ENCODE measurements at places on chromosomes 5 and 9.

- DNase-seq: peak; percentile 95
Observed at GRCh38 chr5:168404365-168404764, 81.9 kb upstream of the RARS1 start.

GRCh38 chr9:37392272-37392671 lies 30.2 kb upstream of the GRHPR start:
- no peak for DNase-seq

- DNase-seq: no peak
Observed at GRCh38 chr5:30197662-30198061, 995.8 kb upstream of the CDH6 start.

- DNase-seq: no peak
Observed at GRCh38 chr5:29218138-29218537, 1975.3 kb upstream of the CDH6 start.

- no peak for DNase-seq
Observed at GRCh38 chr9:34200092-34200491, 21.2 kb downstream of the UBAP1 start.

GRCh38 chr5:143491646-143492045 lies 88.2 kb upstream of the NR3C1 start:
- no peak for DNase-seq

GRCh38 chr5:123610209-123610608 lies 98.2 kb downstream of the CSNK1G3 start:
- no peak for DNase-seq

DNA sequence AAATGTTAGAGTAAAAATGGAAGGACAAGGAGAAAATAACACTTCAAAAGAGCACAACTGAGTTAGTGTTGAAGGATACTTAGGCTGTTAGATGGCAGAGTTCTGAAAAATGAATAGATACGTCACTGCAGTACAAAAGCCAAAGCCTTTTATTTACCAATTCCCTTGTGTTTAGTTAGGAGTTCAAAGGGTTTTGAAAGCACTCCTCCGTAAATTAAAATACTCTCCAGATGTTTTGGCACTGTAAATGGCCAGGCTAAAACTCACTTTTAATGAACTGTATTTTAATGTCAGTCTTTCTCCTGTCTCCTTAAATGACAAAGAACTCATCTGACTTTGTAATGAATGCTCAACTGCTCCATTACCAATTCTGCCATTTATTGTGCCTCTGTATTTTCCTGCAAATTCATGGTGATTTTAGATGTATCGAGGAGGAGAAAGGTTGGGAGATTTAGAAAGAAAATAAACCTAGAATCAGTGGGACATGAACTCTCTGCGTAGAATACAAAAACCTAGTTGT lies 1727.2 kb downstream of the MAT2B start:
- DNase-seq: no peak

DNA sequence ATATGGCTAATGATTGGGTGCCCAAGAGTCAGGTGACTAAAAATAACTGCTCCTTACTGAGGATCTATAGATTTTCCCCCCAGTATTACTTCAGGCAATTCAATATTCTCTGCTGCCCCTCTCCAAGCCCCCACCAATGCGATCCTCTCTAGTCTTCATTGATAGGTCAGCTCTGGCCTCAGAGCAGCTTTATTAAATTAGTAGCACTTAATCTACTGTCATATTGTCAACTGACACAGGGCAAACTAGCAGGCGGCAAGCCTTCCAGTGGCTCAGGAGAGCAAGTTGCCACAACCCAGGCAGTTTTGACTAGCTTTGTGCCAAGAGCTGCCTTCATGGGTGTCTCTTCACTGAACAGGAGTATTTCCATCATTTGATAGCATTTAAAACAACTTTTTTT lies 462.9 kb downstream of the BNC2 start:
- no peak for DNase-seq

GRCh38 chr5:67795781-67796477 lies 419.6 kb upstream of the PIK3R1 start:
- no peak for DNase-seq

GRCh38 chr9:107707428-107707837 lies 217.9 kb upstream of the KLF4 start:
- peak; percentile 95 for DNase-seq

GRCh38 chr5:15864536-15865215 lies 314.9 kb downstream of the MARCHF11 start:
- no peak for DNase-seq

DNA sequence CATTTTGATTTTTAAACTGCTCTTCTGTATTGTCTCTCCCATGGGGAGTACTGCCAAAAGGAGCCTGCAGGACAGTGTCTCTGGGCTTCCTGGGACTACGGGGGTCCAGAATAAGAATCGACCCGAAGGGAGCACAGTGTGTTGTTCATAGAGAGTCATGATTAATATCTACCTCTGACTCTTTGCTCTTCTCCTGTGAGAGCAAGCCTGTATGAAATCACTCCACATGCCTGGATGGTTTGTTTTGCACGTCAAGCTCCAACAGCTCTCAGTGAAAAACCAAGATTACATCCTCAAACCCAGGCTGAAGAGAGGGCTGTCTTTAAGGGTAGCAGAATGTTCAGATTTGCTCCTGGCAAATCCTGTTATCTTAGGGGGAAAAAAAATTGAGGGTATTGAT lies 1860.0 kb upstream of the WWC1 start:
- DNase-seq: no peak

- peak; percentile 64 for DNase-seq
Observed at GRCh38 chr5:95711501-95712346, 19.4 kb upstream of the RHOBTB3 start.

DNA sequence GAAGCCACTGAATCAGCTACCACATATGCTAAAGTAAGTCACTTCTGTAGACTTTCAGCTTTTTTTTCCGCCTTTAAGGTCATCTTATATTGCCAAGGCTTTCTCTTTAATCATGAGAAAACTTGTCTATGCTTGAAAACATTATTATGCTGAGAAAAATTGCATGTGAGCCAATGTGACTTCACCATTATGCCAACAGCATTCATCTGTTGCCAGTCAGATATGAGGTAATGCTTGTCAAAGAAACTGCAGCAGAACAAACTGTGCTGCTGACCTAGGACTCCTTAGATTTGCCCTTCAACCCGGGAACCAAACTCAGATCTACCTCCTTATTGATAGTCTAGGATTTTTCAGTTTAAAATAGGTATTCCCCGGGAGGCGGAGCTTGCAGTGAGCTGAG lies 34.3 kb downstream of the SLC44A1 start:
- no peak for DNase-seq

GRCh38 chr9:78031893-78032729 lies 500 bp upstream of the GNAQ start:
- DNase-seq: peak; percentile 87

DNA sequence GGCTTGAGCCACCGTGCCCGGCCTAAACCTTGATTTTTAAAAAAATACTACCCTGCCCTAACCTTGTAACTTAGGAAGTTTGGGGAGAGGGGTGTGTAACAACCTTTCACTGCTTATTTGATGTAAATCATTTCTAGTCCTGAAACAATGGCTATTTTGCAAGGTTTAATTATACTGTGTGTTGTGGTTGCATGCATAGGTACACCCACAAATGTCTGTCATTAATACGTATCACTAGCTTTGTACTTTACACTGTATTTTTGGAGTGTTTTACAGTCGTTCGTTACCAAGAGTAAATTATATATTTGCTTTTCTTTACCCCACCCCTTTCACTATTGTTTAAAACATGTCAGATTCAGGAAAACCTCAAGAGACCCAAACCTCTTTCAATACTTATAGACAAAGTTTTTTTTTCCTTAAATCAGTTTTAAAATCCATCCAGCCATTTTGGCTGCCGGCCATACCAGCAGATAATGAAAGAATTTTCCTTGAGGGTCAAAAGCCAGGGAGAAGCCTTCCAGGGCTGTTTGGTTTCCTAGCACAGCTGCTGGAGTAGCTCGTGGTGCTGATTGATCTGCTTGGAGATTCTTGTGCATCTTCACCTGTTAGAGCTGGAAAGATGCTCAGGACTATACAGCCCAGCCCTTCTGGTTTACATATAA lies 50.7 kb downstream of the DOCK8 start:
- DNase-seq: no peak

DNA sequence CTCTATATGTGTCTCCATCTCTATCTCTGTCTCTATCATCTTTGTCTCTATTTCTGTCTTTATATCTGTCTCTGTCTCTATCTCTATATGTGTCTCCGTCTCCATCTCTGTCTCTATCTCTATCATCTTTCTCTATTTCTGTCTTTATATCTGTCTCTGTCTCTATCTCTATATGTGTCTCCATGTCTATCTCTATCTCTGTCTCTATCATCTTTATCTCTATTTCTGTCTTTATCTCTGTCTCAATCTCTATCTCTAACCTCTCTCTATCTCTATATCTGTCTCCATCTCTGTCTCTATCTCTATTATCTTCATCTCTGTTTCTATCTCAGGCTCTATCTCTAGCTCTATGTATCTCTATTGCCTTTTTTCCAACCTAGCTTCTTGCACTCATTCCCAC lies 37.0 kb downstream of the IRX4 start:
- DNase-seq: no peak

- DNase-seq: peak; percentile 76
Observed at GRCh38 chr5:61329550-61330128, 2.4 kb upstream of the ZSWIM6 start.

DNA sequence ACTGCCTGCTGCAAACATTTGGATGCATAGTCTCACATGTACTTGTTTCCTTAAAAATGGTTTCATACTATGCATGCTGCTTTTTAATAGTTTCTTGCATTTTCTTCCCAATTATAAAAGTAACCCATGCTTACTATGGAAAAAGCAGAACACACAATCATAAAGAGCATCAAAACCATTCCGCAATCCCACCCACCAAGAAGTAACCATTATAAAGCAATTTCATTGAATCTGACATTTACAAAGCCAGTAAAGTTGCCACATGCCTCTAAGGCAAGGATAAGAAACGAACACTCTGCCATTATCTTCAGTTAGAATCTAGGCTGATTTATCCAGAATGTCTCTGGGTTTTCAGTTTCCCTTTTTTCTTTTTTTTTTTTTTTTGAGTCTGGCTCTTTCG lies 92.7 kb upstream of the OSMR start:
- no peak for DNase-seq

- DNase-seq: peak; percentile 63
Observed at GRCh38 chr9:107890921-107891465, 401.4 kb upstream of the KLF4 start.

DNA sequence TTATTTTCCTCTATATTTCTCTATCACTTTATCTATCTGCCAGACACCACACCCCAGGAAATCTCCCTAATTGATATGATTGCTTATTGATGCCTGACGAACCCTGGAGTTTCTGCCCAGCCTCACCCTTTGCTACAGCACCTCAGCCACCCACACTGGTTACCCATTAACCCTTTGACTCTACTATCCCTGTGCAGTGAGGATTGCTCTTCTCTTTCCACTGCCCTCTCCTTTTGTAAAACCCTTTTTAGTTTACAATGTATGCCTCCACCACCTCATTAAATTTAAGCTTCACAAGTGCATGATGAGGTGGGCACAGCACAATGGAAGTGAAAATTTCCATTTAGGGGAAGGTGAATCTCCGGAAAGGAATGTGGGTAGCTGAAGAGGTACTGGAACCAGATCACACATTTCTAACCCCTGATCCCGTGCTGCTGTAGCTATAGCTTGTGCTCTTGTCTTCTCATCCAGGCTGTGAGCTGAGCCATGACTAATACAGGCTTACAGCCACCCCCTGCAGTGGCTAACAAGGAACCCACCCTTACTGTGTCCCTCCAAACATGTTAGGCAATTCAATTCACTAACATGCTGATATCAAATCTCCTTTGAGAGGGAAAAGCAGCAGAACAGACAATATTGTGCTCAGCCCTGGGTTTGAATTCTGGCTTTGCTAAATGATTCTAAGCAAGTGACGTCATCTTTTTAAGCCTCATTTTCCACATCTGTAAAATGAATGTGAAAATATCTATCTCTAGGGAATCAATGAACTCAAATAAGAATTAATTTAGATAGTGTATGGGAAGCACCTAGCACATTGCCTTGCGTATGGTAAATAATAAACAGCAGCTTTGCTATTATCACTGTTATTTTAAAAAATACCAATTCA lies 186.9 kb upstream of the TRIM32 start:
- peak; percentile 74 for DNase-seq

GRCh38 chr5:14266686-14267085 lies 123.5 kb downstream of the TRIO start:
- no peak for DNase-seq

DNA sequence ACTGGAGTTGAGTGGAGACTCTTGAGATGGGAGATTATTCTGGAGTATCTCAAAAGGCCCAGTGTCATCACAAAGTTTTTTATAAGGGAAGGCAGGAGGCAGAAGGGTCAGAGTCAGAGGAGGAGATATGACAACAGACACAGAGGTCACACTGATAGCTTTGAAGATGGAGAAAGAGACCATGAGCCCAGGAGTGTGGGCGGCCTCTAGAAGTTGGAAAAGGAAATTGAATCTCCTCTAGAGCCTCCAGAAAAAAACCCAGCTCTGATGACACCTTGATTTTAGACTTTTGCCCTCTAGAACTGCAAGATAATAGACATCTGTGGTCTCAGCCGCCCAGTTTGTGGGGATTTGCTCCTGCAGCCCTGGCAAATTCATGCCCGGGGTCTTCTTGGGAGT lies 64.8 kb upstream of the SPTLC1 start:
- no peak for DNase-seq

GRCh38 chr9:126554292-126554691 lies 59.4 kb upstream of the LMX1B start:
- no peak for DNase-seq

- no peak for DNase-seq
Observed at GRCh38 chr9:119052339-119053030, 316.8 kb downstream of the BRINP1 start.

GRCh38 chr9:14710804-14711203 lies 11.7 kb downstream of the CER1 start:
- DNase-seq: no peak

- no peak for DNase-seq
Observed at GRCh38 chr5:157269761-157270272, 3.9 kb downstream of the CYFIP2 start.

- DNase-seq: no peak
Observed at GRCh38 chr5:34765662-34766061, 73.3 kb upstream of the TTC23L start.

DNA sequence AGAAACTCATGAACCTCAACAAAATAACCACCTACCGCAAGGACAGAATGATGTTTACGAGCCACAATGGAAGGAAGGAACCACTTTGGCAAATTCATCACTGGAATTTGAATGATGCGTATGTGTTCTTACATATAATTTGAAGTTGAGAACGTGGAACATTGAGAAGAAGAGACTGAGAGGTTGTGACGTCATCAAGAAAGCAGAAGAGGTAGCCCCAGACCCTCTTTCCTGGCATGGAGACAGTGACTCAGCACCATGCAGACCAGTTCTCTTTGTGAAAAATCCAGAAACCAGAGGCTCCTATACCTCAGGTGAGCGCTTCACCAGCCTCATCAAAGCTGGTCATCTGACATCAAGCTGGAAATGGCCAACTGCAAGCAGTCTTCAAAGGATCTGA lies 124.5 kb downstream of the PDZD2 start:
- no peak for DNase-seq

- no peak for DNase-seq
Observed at GRCh38 chr9:127779136-127779981, 893 bp upstream of the SH2D3C start.

GRCh38 chr5:149632311-149633251 lies 51.3 kb downstream of the ARHGEF37 start:
- peak; percentile 95 for DNase-seq

GRCh38 chr9:87713278-87713987 lies 12.5 kb upstream of the CTSL start:
- DNase-seq: peak; percentile 99
